ENCODE measurements at places on chromosomes 6 and 20.

GRCh38 chr6:144588697-144589325, 303.7 kb downstream of the UTRN start:
- DNase-seq = no peak

DNA sequence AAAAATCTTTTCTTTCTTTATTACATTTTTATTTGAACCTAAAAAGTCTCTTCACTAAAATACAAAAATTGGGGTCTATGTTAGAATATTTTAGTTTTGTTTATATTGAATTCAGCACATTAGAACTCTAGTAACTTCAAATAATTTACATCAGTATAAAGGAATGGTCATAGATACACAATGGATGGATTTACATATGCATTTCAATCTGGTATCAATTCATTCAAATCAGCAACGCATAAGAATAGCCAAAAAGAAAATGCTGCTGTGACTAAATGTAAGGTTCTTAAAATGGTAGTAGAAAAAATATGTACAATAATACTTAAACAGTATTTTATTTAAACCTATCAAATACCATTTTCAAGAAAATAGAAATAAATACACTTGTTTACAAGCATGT, 47.6 kb upstream of the MANEA start:
- DNase-seq = no peak

DNA sequence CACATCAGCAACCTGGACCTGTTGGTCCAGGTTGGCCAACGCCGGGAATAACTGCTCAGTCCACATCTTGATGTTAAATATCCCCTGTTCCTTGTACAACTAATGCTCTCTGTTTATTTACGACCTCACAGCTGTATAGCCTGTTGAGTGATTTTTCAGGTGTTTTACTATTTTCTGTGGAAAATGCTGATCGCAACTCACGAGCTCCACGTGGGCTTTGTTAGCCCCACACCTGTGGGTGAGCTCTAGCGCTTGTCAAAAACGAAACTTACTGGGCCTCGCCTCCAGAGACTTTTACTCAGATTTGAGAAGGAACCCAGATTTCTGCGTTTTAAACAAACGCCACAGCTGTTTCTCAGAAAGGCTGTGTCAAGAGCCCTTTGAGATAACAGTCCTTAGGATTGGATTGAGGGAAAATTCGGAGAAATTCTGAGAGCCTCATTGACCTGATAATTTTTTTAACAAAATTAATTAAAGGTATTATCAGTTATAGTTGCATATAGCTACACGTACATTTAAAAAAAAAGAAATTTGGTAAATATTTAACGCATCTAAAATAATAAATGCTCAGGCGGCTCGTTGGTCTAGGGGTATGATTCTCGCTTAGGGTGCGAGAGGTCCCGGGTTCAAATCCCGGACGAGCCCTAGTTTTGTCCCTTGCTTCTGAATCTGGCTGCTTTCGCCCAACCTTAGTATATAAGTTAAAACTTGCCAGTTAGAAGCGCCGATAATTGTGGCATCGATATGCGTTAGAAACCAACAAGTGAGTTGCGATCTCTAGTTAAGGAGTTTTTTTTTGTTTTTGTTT, 16.7 kb downstream of the HMGN4 start:
- peak; percentile 73 for DNase-seq

DNA sequence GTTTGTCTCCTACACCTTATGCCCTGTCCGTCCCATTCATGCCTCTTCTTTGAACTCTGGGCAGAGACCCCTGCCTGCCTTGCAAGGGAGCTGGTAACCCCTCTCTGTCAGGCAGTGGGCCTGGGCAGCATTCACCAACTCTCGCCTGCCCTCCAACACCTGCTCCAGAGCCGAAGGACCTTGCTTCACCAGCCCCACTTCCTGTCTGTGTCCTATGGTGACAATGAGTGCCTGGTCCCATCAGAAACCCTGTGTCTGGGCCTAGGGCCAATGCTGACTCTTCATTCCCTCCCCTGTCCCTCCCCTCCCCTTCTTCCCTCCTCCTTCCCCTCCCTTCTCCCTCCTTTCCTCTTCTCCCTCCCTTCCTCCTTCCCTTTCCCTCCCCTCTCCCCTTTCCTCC, 22.8 kb upstream of the PCMTD2 start:
- no peak for DNase-seq

DNA sequence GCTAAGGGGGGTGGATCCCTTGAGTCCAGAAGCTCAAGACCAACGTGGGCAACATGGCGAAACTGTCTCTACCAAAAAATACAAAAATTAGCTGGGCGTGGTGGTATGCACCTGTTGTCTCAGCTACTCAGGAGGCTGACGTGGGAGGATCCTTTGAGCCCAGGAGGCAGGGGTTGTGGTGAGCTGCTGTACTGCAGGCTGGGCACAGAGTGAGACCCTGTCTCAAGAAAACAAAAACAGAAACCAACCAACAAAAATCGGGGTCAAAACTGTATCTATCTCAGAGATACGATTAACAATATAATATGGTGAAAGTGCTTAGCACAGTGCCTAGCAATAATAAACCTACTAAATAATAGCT, 20.7 kb upstream of the BCAS1 start:
- DNase-seq = no peak

DNA sequence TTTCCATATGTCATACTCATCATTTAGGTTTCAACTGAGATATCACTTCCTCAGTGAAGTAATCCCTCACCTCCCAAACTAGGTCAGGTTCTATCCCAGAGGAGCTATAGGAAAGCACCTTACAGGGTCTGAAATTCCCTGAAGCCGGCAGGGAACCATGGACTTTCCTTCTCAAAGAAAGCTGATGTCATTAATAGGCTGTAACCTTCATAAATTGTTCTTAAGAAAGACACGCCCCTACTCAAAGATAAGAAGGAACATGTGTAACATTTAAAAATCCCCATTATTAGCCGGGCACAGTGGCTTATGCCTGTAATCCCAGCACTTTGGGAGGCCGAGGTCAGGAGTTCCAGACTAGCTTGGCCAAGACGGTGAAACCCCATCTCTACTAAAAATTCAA, 50.0 kb upstream of the RNGTT start:
- DNase-seq = no peak

DNA sequence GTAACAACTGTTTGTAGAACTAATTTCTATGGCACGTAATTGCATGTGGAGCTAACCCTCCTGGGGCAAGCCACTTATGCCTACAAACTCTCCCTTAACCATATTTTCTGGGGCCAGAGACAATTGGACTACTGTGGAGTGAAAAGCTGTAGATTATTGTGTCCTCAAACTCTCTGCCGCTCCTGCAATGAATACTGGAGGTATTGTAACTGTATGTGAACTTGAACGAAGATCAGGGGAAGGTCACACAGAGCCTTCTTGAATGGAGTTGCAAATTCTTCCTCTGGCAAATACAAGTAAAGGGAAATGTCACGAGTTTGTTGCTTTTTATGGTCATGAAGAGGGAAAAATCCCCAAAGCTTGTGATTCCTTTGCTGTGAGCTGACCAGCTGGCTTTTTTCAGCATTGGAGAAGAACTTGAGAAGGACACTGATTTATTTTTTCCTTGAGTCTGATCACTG, 18.2 kb downstream of the AKAP12 start:
- DNase-seq = no peak

All from NCI-H146 (cell line).